Brain microvascular endothelial cell (primary cell): ENCODE measurements at places on chromosomes 5 and 9.
A peak's percentile ranks its signal among the peaks of the same experiment; 100 is the strongest.

- DNase-seq: no peak
Observed at GRCh38 chr9:132627106-132627505, 42.7 kb downstream of the DDX31 start.

- no peak for DNase-seq
Observed at GRCh38 chr5:90902170-90902569, 343.6 kb downstream of the ADGRV1 start.

- DNase-seq: no peak
Observed at GRCh38 chr5:73908846-73909245, 282.9 kb downstream of the ARHGEF28 start.

GRCh38 chr5:174319551-174319950, 274.0 kb downstream of the NSG2 start:
- DNase-seq: no peak

- DNase-seq: peak; percentile 92
Observed at GRCh38 chr9:4137234-4137633, 162.6 kb downstream of the GLIS3 start.

DNA sequence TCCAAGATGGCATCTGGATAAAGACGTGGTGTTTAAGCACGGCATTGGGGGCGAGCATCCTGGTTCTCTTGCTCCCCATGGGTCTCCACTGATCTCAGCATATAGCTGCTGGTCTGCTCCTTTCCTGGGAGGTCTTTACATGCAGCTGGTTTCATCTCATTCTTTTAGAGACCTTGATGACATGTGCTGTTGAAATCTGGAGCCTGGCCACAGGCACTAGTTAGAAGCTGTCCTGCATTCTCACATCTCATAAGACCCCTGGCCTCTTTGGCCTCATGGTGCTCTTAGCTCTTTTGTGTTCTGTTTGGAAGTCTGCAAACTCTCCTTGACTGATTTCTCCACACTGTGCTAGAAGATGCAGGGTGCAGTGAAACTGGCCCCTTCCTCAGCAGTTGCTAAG, 113.0 kb downstream of the SMARCA2 start:
- no peak for DNase-seq

DNA sequence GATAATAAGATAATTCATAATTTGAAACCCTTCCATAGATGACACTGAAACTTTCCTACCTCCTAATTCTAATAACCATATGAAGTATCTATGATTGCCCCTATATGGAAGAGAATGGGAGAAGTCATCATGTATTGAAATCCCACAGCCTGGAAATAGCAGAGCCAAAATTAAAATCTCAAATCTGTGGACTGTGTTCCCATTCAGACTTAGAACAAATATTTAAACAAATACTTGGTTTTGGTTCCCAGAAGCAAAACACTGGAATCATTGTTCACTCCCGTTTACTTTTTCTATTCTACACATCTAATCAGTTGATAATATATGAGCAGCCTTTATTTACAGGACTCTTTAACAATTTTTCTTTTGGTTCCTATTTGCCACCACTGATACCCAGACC, 92.6 kb upstream of the PTPRD start:
- DNase-seq: no peak

GRCh38 chr5:129943936-129944335, 39.7 kb downstream of the CHSY3 start:
- no peak for DNase-seq

- DNase-seq: no peak
Observed at GRCh38 chr5:57784121-57784520, 301.5 kb upstream of the ACTBL2 start.

DNA sequence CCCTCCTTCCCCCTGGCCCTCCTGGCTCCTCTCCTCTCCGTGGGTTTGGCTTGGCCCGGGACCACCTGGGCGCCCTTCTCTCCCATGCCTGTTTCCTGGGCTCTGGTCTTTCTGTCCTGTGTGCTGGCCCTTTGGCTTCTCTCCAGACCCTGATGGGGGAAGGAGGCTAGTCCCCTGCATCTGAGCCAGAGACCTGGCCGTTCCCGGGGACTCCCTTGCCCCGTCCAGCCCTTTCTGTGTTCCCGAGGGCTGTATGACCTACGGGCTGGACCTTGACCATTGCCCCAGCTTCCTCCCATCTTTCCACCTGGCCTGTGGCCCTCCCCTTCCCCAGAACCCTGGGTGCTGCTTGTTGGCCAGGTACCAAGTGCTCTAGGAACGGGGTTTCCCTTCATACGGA, 8.4 kb downstream of the NELFB start:
- DNase-seq: no peak

- no peak for DNase-seq
Observed at GRCh38 chr5:160699301-160699700, 152.7 kb downstream of the ATP10B start.

DNA sequence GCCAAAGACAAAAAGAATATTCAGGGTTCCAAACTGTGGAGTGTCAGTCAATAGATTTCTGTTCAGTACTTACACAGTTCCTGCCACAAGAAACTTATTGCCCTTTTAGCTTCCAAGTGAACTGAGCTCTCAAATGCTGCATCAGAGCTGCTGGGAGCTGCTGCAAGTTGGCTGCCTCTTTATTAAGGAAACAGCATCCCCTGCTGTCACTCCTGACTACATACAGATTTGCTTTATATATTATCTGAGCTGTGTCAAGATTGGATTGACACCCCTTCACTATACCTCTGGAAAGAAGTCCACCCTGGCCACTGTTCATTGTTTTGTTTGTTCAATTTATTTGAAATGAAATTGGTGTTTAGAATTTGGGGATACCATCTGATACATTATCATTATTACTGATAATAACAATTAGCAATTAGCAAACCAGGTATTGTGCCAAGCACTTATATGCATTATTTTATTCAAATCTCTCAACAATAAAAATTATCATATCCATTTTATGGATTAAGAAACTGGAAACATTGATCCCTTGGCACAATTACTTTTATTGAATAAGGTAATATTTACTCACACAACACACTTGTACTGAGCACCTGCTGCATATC, 16.4 kb upstream of the C5orf58 start:
- peak; percentile 68 for DNase-seq

GRCh38 chr5:104564530-104564929, 1001.9 kb upstream of the NUDT12 start:
- DNase-seq: no peak

GRCh38 chr5:58069846-58070245, 390.0 kb downstream of the PLK2 start:
- no peak for DNase-seq

- no peak for DNase-seq
Observed at GRCh38 chr5:137733922-137734321, 2.0 kb downstream of the KLHL3 start.

DNA sequence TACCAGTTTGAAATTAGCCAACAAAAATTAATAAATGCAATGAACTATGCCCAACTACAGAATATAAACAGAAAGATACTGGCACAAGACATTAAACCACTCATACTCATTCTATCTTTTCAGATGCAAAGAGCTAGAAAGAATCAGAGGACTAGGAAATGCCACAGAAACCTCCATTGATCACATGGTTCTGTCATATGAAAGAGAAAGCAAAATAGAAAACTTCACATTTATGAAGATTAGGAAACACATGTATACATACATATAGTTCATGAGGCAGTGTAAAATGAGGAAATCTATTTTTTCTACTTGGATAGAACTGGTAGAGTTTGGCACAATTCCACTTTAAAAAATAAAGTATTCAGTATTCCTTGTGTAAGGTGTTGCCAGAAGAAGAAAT, 275.1 kb upstream of the PTGER4 start:
- DNase-seq: no peak
